Fibroblast of skin of left quadriceps (primary cell): ENCODE measurements at places on chromosomes 6 and 20.

DNA sequence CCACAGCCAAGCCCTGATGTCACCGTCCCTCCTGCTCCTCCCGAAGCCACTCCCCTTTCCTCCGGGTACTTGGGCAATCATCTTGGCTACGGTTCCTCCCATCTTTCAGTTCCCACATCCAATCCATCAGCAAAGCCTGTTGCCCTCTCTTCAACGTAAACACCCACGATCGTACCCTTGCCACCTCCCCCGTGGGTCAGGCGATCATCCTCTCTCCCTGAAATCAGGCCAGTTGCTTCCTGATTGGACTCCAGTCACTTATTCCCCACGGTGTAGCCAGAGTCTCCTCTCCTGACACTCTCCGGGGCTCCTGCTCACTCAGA, 44.5 kb downstream of the SULF2 start:
- no peak for DNase-seq

- no peak for DNase-seq
Measured at GRCh38 chr20:32326504-32326845, 31.7 kb upstream of the ASXL1 start.

DNA sequence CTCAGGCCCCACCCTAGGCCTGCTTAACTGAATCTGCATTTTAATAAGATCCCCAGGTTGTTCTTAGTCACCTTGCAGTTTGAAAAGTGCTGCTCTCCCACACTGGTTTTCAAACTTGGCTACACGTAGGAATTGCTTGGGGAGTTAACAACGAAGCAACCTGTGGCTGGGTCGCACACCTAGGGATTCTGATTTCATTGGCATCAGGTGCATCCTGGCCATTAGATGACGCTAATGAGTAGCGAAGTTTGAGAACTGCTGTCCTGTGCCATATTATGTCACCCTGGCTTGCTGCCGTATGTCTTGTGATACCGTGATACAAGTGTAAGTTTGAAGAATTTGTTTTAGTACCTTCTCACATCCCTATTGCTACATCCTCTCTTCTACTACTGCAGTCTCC, 28.2 kb upstream of the FUCA2 start:
- DNase-seq = no peak

DNA sequence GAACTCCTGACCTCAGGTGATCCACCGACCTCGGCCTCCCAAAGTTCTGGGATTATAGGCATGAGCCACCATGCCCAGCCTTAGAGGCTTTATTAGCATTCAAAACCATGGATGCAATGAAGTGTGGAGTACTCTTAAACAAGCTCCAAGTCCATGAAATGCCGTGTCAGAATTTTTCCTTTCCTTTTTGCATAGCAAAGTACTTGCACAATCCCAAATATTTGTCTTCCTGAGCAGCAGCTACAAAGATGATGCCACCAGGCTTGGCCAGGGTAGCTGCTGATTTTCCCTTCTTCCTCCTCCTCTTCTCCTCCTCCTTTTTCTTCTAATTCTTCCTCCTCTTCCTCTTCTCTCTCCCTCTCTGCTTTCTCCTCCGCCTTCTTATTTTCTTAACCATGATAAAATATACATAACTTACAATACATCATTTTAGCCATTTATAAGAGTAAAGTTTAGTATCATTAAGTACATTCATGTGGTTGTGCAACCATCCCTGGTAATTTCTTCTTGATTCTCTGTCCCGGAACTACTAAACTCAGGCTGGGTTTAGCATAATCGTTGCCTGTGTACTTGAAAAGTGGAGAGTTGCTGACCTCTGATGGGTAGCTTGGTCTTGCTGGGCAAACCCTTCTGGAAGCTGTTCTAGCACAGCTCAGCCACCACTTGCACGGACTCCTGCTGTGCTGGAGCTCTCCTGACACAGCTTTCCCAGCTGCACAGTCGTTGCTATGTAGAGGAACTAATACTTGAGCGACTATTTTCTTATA, 20.3 kb downstream of the MUCL3 start:
- no peak for DNase-seq
